ENCODE measurements at places on chromosomes 2 and 18.

DNA sequence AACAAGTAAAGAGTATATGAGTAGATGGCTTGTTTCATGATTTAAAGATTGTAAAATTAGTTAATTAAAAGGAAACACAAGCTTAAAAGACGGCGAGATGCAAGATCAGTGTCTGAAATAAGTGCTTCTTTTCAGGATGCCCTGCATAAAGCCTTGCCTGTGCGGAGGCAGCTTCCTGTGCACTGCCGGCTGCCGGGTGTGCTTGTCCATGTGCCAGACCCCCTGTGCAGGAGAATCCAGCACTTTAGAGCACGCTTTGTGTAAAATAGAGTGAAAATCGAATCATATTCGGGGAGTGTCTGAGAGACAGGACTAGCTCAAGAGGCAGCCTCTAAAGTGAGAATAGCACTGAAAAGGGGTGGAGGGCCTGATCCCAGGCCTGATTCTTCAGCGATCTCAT, 154.7 kb downstream of the CHST9 start:
- DNase-seq = no peak

DNA sequence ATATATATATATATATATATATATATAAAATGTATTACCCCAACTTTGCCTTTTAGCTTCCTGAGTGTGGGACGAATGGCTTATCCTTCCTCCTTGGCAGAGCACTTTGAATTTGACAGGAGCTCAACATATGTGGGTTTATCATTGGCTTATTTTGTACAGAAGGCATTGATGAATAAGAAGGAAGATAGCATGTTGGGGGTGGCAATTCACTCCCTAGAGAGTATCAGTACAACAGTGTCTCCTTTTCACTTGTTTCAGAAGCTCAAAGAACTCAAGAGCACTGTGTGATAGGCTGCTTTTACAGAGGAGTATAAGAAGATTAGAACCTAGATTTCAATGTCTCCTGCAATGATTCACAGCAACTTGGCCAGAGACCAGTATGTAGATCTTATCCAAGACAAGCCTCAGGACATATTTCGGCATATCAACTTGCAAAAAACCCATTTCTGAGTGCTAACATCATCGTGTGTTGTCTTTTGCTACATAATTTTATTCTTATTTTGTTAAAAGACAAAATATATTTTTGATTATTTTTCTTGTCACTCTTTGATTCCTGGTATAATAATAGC, 345.8 kb downstream of the SOCS6 start:
- no peak for DNase-seq

DNA sequence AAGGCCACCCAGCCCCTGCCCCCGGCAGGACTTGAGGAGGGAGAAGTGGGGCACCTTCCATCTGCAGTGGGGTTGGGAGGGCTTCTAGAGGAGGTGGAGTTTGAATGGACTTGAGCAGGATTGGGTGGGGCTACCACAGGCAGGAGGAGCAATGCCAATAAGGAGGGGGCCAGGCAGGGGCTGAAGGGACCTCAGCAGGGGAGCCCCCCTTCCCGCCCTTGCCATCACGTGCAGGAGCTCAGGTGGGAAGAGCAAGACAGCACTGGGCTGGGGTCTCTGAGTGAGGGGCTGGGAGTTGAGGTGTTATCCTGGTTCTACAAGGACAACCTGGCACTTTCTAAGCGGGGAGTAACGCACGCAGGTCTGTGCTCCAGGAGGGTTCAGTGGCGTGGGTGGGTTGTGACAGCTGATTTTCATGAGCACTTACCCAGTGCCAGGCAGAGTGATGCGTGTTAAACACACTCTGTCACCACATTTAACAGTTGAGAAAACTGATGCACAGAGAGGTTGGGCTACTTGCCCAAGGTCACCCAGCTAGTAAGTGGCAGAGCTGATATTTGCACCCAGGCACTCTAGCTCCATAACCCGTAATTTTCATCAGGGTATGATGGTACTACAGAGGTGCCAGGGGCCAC, 4.8 kb downstream of the CHRND start:
- DNase-seq = no peak

GRCh38 chr2:189933911-189934399, 128.6 kb downstream of the MSTN start:
- no peak for DNase-seq

GRCh38 chr2:71801969-71802368, 345.7 kb downstream of the CYP26B1 start:
- no peak for DNase-seq

GRCh38 chr18:49565612-49566011, 3.8 kb downstream of the LIPG start:
- no peak for DNase-seq

- peak; percentile 8 for DNase-seq
Measured at GRCh38 chr2:158024288-158024898, 77.3 kb upstream of the UPP2 start.

- DNase-seq = no peak
Measured at GRCh38 chr18:57432751-57433400, 2.3 kb upstream of the ONECUT2 start.

DNA sequence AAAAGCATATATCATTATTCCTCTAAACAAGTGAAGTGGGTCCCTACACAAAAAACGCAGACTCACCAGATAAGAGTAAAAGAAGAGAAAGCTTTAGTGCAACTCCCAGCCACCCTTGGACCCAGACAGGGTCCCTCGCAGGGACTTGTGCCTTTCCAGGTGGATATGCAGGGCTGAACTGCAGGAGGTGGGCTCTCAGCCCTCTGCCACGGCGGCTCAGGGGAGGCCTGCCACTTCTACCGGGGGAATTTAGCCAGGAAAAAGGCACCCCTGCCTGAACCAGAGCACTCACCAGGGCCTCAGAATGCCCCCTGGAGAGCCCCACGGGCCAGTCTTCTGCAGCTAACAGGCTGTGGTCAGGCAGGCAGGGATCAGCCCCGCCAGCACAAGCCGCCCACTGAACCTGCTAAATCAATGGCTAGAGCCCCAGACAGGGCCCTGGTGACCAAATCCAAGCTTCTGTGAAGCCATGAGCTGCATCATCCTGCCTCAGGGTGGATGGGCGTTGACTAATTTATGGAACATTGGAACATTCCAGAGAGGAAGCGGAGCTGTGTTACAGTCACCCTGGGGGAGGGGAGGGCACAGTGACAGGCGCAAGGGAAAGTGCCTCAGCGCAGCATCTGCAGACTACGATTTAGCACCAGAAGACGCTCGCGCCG, 209.3 kb downstream of the EIPR1 start:
- no peak for DNase-seq

- peak; percentile 24 for DNase-seq
Measured at GRCh38 chr2:148876595-148877402, 1.8 kb downstream of the KIF5C start.

GRCh38 chr2:153299809-153300208, 178.8 kb downstream of the RPRM start:
- DNase-seq = no peak

DNA sequence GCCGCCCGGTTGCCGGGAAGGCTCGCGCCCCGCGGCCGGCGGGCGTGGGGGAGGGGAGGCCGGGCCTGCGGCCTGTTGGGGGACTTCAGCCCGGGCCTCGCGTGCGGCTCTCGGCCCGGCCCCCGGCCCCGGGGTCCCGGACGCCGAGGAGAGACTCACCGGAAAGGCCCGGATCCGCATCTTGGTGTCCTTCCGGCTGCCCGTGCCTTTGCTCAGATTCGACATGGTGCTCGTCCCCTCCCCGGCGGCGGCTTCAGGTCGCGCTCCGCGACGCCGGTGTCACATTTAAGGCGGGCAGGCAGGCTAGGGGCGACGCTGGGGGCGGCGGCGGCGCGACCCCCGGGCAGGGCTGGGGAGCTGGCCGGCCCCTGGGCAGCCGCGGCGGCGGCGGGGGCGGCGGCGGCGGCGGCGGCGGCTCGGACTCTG, 365 bp downstream of the CUL3 start:
- no peak for DNase-seq

DNA sequence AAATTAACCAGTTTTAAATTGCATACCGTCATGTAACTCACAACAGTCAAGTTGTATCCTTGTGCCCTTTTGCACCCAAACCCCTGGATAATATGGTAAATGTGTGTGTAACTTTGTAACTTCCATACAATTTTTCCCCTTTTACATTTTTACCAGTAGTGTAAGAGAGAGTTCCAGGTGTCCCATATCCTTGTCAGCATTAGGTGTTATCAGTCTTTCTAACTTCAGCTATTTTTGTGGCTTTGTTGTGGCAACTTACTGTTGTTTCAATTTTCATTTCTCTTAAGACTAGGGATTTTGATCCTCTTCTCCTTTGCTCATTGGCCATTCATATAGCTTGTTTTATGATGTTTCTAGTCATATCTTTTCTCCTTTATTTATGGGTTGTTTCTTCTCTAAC, 94.6 kb downstream of the LCLAT1 start:
- no peak for DNase-seq

DNA sequence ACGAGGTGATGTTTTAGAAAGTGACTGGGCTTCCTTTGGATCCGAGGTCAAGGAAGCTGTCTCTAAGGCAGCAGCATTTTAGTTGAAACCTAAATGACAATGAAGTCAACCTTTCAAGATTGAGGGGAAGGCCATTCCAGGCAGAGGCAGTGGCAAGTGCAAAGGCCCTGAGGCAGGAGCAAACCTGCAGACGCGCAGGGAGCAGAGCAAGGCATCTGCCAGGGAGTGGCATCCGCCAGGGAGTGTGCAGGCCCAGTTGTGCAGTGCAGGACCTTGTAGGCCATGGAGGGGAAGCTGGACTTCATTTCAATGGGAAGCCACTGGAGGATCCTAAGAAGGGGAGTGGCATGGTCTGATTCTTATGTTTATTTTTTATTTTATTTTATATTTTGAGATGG, 154.7 kb upstream of the SIX3 start:
- no peak for DNase-seq

All from activated CD8-positive, alpha-beta memory T cell treated with anti-CD3 and anti-CD28 coated beads for 1 hour (primary cell).